ENCODE measurements at places on chromosomes 5 and 9.
A peak's percentile ranks its signal among the peaks of the same experiment; 100 is the strongest.

DNA sequence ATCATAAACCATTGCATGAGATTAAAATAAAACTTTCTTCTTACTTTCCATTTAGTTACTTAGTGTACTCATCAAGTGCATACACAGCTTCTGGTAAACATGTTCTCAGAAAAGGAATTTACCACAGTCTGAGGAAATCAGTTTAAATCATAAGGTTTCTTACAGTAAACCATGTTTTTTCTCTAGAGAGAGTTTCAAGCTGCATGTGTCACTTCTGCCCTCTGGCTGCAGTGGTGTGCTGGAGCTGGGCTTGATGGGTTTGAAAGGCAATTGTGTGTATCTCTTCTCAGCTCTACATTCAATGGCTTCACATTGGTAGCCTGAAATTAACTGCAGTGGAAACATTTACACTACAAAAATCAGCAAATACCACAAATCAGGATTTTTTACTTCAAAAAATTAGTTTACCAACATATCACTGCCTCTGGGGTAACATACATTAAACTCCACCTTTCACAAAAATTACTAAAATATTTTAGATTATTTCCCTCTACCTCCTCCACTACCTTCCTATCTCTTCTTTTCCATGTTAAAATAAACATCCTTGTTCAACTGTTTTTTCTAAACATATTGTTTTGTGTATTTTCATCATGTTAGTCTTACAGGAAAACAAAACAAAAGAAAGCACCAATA, 414.3 kb downstream of the ANXA1 start:
- peak; percentile 62 for DNase-seq

DNA sequence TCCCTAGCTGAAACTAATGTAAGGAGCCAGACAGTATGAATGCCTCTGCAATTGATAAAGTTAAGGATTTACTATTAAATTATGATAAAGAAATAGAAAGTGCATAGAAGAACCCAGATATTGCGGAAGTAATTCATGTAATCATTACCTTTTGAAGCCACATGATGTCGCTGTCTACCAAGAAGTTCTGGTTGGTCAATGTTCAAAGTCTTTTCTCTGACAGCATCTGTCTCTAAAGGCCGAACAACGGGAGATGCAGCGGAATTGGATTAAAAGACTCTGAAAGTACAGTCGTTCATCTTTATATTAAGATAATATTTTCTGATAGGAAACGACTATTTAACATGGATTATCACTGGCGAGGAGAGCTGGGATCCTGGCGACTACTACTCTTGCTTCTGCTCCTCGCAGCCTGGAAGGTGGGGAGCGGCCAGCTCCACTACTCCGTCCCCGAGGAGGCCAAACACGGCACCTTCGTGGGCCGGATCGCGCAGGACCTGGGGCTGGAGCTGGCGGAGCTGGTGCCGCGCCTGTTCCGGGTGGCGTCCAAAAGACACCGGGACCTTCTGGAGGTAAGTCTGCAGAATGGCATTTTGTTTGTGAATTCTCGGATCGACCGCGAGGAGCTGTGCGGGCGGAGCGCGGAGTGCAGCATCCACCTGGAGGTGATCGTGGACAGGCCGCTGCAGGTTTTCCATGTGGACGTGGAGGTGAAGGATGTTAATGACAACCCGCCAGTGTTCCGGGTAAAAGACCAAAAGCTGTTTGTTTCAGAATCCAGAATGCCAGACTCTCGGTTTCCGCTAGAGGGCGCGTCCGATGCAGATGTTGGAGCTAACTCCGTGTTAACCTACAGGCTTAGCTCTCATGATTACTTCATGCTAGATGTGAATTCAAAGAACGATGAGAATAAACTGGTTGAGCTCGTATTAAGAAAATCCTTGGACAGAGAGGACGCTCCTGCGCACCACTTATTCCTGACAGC, at the start of gene PCDHA8:
TSS of gene PCDHA8 (plus strand) at position 210 of the 985 bp plus-strand sequence. CDS start at position 345, 135 bp downstream.
- DNase-seq: peak; percentile 4

GRCh38 chr5:14812166-14812565, 59.4 kb downstream of the ANKH start:
- DNase-seq: no peak

DNA sequence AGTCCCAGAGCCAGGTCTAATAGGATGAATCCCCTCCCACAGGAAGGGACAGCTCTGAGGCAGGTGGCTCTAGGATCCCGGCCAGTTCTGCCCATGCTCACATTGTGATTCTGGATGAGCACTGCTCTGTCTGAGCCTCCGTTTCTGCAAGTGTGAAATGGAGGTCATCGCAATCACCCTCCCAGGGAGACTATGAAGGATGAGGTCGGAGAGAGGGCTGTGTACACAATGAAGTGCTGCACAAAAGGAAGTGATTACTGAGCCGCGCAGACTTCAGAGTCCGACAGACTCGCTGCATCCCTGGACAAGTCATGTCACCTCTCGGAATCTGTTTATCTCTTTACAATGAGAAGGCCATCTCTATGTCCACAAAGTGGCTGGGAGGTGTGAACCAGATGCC, 21.7 kb downstream of the LHX6 start:
- no peak for DNase-seq

DNA sequence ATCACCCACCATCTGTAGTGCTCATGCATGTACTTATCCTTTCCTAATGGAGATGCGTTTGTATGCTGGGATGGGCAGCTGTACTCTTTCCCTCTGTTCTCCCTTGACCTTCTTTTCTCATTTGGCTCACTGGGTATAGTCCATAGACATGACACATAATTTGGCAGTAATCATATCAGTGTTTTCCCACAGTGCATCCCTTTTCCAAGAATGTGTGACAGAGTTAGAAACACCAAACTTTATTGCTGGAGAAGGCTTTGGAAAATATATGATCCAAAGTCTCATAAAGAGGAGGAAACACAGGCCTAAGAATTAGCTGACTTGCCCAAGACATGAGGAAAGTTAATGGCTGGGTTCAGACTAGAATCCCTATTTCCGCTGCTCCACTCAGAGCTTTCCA, 1233.4 kb upstream of the DMAC1 start:
- no peak for DNase-seq

GRCh38 chr5:113295111-113295539, 139.7 kb downstream of the TSSK1B start:
- no peak for DNase-seq

- DNase-seq: peak; percentile 94
Observed at GRCh38 chr5:91079037-91079436, 304.1 kb downstream of the ARRDC3 start.

- peak; percentile 82 for DNase-seq
Observed at GRCh38 chr9:69971643-69972449, 71.8 kb upstream of the MAMDC2 start.

DNA sequence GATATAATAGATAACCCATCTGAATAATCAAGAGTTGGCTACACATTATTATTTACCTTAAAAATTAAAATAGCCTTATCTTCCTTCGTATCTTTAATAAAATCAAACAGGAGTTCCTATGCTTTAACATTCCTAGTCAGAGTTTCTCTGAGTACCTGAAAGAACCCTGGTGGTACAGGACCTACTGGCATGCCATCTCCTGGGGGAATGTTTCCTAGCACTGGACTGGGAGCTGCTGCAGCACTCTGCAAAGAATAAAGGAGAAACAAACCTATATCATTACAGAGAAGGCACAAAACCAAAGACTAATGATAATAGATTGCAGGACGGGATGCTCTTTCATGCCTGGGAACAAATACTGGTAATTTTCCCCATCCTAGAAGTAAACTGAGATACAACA, 119.5 kb upstream of the ACOT12 start:
- no peak for DNase-seq

Measured in adipocyte (in vitro differentiated cells).